ENCODE measurements at places on chromosomes 1 and 21.

- no peak for DNase-seq
Measured at GRCh38 chr1:19079541-19080472, 123.3 kb upstream of the IFFO2 start.

DNA sequence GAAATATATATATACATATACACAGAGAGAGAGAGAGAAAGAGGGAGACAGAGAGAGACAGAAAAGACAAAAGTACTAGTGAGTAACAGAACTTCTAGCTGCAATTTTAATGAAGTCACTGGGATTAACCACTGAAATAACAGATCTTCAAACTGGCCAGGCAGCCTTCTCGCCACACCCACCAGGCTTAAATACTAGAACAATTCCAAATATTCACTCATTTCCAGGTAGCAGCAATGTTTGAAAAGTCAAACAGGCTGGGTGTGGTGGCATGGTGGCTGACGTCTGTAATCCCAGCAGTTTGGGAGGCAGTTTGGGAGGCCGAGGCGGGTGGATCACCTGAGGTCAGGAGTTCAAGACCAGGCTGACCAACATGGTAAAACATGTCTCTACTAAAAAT, 5.2 kb downstream of the PRDX1 start:
- DNase-seq = no peak

- no peak for DNase-seq
Measured at GRCh38 chr1:78570539-78570938, 49.7 kb upstream of the IFI44L start.

DNA sequence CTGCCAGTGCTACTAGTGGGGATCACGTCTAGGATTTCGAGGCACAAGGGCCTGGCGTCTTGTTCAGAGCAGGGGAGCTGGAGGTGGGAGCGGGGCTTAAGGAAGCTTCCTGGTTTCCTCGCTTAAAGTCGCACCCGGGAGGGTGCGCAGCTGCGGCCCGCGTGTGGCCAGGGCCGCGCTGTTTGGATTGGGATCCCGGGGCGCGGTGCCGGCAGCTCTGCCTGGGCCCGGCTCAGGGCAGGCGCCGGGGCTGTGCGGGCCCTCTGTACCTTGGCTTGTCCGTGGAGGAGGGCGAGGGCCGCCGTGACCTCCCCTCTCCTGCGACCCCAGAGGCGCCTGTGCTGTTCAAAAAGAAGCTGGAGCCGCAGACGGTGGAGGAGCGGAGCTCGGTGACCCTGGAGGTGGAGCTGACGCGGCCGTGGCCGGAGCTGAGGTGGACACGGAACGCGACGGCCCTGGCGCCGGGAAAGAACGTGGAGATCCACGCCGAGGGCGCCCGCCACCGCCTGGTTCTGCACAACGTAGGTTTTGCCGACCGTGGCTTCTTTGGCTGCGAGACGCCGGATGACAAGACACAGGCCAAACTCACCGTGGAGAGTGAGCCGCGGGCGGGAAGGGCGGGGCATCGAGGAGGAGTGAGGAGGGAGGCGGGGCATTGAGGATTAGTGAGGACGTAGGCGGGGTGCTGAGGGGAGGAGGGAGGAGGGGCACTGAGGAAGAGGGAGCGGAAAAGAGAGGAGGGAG, 67.8 kb downstream of the OBSCN start:
- DNase-seq = peak; percentile 91

GRCh38 chr1:163035446-163036249, 33.5 kb upstream of the RGS4 start:
- DNase-seq = no peak

DNA sequence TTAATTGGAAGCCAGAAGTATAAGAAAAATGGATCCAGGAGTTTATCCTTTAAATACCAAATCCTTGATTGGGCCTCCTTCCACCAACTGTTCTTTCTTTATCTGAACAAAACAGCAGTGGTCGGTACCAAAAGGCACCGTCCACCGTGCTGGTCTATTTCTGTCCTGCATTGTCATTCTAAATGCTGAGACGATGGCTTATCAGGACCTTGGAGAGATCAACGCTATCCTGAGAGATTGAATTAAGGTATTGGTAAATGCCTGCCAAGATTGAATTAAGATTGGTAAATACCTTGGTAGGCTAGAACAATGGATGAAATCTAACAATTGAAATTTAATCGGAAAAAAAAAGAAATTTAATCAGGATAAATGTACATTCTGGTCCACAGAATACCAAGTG, 73.4 kb upstream of the SOD1 start:
- no peak for DNase-seq

DNA sequence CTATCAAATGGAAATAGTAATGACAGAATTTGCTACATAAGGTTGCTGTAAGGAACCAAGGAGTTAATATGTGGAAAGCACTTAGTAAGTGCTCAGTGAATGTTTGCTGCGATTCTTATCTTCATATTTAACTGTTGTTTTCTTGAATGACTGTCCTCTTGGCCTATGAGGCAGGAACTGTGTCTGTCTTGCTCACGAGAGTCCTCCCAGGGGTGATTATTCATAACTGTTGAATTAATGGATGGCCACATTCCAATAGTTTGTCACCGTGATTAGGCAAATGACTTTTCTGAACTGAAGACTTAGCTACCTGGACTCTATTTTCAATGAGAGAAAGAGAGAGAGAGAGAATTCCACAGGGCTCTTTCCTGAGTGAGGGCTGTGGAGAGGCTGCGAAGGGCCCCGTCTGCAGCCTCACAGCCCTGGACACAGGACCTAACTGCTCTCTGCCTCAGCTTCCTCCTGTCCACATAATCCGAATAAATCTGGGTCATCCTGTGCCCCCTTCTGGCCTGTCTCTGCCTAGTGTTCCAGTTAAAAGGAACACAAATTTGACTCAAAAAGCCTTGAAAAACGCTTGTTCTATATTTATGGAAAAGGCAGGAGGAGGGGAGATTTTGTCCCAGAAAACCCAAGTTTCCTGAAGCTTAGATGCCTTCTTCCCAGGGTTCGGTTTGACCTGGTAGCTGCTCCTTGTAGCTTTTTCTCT, 8.5 kb downstream of the EDN2 start:
- no peak for DNase-seq

DNA sequence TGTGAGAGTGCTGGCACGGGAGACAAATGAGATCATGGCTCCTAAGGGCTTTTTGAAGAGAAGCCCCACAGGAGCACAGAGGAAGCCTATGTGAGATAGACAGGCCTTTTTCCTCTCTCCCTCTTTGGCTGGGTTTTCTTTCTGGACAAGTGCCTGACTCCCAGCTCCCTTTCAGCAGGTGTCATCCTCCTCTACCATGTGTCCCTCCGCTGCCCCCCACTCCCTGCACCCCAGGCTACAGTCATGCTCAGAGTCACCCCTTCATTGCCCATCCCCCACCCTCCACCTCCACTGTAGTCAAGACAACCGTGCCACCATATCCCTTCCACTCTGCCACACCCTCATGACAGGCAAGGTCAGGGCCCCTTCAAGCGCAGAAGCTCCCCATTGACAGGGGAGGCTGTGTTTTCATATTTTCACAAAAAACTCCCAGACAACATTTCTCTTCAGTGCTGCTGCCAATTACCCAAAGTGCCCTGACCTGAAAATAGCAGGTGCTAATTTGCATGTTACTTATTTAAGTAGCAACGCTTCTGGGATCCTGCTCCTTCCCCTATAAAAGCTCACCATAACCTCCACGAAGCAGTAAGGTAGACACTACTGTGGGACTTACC, 92.1 kb upstream of the IPO9 start:
- no peak for DNase-seq

DNA sequence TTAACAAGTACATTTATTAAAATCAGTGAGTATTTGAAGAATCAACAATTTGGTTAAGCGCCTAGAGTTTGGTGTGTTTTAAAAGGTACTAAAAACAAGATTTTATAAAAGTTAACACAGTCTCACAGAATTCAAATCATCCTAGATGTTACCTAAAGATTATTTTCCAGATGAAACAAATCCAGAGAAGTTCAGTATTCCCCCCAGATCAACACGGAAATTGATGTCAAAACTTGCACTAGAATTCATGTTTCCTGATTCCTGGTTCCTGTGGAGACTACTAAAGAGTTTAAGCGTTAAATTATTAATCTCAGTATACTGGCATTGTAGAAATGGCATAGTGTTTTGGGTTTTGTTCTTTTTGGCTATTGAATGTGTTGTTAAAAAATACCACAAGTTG, 1.4 kb downstream of the PTBP2 start:
- DNase-seq = no peak

GRCh38 chr1:3908886-3909517, 8.9 kb upstream of the C1orf174 start:
- no peak for DNase-seq

DNA sequence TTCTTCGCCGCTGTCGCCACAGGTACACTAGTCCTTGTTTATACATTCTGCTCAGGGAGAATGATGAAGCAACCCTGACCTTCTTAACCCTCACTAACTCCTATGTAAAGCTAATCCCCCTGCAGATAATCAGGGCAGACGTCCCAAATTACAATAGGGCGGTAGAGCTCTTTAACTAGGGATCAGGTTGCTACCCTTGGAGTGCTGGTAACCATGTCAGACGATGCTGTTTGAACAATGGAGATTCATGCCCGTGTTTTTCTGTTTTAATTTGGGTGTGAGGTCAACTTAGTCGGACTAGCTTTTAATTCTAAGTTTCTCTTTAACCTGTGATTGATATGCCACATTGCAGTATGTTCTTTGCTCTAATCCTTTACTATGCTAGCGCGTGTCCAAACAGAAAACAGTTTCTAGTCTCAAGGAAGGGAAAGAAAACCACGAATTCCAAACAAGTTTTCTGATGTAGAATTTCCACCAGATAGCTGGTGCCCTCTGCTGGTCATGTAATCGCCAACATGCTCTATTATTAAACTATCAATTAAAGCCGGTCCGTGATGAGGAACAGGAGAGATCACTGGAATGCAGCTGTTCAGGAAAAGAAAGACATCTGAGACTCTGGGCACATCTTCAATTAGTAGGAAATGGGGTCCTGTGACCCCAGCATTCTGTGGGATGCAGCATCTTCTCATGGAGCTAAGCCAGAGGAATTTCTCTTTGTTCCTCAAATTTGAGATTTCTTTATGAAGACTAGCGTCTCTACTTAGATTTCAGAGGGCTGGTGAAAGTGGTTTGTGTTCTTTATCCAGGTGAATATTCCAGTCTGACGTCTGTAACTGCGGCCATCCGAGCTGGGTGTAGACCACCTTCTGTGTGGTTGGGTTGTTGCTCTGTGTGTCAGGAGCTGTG, 18.3 kb upstream of the VAMP3 start:
- peak; percentile 54 for DNase-seq

GRCh38 chr1:163063610-163064009, 5.6 kb upstream of the RGS4 start:
- DNase-seq = no peak

Measured in D341Med (cell line).